ENCODE measurements at places on chromosomes 12 and 14.

- no peak for DNase-seq
Observed at GRCh38 chr12:94240171-94240570, 91.8 kb downstream of the PLXNC1 start.

DNA sequence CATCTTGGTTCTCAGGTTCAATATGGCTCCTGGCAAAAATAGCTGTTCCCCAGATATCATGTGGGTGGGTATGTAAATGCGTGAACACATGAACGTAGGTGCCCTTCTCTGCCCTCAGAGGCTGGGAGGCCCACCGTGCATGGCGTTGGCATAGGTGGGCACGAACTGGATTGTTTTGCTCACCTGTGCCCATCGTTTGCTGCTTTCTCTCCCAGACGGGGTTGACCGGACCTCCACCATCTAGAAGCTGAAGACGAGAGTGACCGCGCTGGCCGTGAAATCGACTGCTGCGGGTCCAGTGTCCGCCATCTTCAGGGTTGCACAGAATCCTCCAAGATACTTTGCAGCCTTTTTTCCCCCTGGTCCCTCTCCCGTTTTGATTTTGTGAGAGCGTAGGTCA, 113.9 kb downstream of the GCH1 start:
- DNase-seq: no peak

DNA sequence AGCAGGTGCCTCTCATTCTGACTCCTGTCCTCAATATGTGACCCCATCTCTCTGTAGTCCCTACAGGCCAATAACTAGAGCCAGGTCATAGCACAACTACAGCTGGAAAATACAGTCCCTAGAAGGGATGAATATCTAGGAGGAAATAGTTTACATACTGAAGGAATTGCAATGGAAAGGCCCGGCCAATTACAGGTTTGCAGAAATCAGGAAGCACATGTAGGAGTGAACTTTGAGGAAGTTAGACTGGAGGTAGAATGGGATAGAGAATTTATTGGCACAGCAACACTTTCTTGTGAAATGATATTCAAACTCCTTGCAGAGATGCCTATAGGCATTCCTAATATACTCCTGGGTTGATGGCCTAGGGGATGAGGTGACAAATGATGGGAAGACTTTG, 257.3 kb downstream of the GRIN2B start:
- no peak for DNase-seq

GRCh38 chr12:9809866-9810265, 17.4 kb upstream of the KLRF1 start:
- DNase-seq: no peak

DNA sequence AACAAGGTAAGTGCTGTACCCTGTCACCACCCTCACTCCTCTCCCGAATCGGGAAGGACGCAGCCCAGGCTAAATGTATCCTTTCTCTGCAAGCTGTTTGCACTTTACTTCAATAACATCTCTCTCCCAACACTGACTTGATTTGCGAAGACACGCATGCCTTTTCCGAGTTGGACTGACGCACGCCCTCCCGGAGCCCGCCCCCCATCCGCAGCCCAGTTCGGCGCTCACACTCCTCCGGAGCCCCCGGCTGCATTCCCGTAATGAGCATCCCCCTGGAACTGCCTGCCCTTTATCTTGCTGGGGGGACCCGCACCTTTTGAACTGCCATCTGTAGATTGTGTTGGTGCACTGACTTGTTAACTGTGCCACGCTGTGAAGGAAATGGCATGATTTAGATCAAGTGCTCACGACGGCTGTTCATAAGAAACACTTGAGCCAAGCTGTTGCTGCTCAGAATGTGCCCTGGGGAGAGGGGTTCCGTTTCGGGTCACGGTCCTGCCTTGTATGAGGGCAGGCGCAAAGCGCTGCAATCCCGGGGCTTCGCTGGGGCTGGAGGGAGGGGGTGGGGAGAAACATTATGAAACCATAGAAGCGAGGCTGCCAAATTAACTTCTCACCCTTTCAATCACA, 176.6 kb upstream of the CDKN3 start:
- no peak for DNase-seq

- no peak for DNase-seq
Observed at GRCh38 chr12:42607584-42608058, 18.1 kb upstream of the PRICKLE1 start.

DNA sequence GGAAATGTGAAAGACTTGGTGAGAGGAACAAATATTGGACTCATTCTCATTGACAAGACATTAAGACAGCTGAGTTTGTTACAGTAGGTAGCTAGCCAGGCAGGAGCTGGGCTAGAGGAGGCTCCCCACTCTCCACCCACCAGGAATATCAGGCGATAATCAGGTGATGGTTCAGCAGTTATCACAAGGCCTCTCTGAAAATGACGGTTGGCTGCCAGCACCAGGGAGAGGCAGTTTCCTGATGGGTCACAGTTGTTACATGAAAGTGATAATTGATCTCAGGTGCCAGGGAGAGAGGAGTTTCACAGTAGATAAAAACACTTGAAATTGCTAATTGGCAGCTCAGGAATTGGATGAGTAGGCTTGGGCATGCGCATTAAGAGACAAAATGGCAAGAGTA, 116.5 kb downstream of the TMTC2 start:
- DNase-seq: no peak

- no peak for DNase-seq
Observed at GRCh38 chr12:75489613-75490210, 9.2 kb downstream of the GLIPR1 start.

Measured in GM12891 (cell line).